ENCODE measurements at places on chromosomes 16 and 17.
A peak's percentile ranks its signal among the peaks of the same experiment; 100 is the strongest.

DNA sequence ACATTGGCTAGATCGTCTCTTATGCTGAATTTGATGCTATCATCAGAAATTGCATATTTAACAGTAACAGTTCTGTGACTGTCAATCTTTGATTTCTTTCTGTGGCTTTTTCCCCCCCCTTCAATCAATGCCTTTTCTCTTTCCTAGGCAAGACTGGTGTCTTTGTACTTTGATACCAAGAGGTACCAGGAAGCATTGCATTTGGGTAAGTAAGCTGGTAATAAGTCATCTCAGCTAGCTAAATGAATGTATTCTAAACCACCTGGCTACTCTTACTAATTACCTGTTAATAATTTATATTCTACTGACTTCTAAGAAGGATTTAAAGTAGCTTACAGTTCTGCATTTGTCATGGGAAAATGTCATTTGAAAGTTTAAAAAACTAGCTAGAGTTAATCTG lies 20.1 kb downstream of the PSMD11 start:
- DNase-seq = no peak

GRCh38 chr16:11914210-11915113 lies 1.3 kb downstream of the GSPT1 start:
- peak; percentile 33 for DNase-seq

DNA sequence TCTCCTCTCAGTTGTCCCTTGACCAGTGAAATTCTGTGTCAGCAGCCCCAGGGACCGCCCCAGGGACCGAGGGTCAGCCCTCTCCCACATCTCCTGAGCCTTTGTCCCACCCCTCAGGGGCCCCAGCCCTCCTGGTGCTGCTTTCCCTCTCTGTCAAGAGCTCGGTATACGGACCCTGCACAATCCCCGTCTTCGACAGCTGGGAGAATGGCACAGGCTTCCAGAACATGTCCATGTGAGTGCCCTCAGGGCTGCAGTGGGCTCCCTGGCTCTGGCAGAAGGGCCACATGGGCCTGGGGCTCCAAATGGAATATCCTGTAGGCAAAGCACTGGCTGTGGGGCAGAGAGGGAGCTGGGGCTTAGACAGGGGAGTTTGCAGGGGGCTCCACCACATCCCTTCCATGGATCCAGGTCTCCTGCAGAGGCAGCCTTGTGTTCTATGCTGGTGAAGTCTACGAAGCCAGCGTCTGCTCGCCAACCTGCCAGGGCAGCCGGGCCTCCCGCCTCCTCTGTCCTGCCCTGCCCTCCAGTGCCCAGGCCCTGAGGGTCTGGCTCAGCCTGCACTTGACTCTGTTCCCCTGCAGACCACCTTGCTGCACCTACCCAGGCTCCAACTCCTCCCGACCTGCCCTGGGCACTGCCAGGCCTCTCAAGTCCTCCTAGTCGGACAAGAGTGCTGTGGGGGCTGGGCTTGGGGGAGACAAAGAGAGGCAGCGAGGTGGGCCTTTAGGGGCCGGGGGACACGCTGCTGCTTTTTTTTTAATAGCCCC lies 28.0 kb downstream of the ADGRG5 start:
- no peak for DNase-seq

GRCh38 chr16:14284371-14284770 lies 213.3 kb downstream of the MRTFB start:
- no peak for DNase-seq

DNA sequence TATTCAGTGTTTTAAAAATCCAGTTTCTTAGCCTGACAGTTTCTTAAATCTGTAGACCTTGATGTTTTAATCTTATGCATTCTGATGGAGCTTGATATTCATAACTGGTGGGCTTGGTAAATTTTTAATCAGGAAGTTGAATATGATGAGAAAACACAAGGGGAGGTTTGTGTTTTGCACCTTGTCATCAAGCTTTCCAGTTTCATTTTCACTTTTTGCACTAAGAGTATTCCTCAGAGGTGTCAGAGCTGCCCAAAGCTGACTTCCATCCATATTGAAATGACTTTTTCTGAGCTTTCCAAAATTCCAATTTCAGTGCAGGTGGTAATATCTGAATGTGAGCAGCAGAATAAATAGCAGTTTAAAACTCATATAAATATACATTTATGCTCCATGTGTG lies 555.0 kb upstream of the RBFOX1 start:
- DNase-seq = no peak

DNA sequence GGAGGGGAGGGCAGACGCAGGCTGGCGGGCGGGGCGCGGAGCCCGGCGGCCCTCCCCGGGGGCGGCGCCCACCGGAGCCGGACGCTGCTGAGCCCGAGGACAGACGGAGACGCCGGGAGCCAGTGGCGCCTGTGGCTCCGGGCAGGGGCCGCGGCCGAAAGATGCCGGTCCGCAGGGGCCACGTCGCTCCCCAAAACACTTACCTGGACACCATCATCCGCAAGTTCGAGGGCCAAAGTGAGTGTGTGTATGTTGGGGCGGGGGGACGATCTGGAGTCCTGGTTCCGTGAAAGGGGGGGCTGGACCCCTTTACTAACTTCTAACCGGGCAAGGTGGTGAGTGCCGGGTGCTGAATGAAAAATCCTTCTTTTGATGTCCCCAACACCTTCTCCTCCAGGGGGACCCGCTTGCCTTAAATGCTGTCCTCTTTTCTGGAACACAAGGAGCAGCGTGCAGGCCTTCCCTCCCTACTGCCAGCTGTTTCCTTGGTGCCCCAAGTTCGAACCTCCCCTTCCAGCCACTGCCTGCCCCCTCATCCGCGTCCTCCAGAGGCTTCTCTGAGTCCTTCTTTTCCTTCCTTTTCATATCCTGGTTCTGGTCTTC lies at the start of gene KCNH6:
Gene KCNH6 (plus strand): TSS at position 106 of the 603 bp plus-strand sequence. CDS start 56 bp downstream, at position 162.
- no peak for DNase-seq

GRCh38 chr16:71853413-71853812 lies 7.6 kb downstream of the ATXN1L start:
- no peak for DNase-seq

- no peak for DNase-seq
These were observed 158.2 kb downstream of the AIPL1 start for GRCh38 chr17:6276711-6277110.

GRCh38 chr16:1044460-1045309 lies 27.9 kb upstream of the SSTR5 start:
- DNase-seq = no peak

DNA sequence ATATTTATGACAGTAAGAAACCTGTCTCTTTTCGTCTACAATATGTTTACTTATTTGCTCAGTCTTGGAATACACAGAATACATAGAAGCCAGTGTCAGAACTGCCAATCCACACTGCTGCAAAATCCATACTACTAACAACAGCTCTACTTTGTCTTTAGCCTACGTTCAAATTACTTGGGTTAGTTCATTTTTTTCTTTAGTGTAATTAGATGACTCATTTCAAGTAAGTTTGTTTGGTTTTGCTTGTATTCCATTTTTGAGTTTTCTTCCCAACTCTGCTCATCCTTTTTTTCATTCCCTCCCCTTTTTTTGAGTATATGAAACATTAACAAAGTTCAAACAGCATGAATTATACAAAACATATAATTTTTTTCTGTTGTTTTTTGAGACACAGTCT lies 16.9 kb downstream of the CMC2 start:
- no peak for DNase-seq

DNA sequence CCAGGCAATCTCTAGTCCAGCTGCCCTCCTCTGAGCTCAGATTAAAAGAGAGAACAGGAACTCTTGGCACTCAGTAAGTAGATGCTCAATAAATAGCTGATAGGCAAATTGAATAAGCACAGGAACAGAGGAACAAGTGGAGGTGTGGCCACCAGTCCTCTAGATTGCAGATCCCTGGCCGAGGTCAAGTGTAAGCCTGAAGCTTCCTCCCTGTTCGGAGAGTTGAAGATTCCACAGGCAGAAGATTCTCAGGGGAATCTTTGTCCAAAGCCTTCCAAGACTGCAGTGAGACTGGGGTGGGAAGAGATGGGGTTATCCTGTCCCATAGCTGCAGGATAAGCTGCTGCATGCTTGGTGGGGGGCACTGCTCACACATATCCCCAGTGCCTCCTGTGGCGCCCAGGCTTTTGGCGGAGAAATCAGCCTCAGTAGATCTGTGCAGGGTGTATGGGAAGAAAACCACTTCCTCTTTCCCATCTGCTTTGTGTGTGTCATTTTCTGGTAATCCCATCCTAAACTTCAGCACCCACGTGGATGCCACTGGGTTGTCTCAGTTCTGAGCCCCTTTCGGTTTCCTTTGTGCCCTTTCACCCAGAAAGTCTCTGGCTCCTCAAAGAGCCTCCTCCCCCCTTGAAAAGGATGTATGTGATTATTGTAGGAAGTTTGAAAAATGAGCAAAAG lies 12.1 kb downstream of the CD300A start:
- no peak for DNase-seq

DNA sequence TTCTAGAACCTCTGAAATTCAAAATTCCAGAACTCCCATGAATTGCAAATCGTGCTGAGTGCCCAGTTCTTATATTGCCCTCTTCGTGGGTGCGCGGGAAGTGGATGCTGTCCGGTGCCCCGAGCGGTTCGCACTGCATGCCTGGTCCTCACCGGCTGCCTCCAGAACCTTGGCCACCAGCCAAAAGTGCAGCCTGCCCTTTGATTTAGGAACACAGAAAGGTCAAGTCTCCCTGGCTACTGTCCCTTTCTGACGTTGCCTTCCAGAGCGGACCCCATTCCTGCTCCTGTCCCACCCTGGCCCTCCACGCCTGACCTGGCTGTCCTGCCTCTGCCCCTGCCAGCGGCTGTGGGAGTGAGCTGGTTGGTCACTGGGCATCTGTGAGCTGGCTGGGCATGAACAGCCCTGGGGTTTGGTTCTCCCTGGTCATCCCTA lies 9.7 kb downstream of the NEUROD2 start:
- no peak for DNase-seq

DNA sequence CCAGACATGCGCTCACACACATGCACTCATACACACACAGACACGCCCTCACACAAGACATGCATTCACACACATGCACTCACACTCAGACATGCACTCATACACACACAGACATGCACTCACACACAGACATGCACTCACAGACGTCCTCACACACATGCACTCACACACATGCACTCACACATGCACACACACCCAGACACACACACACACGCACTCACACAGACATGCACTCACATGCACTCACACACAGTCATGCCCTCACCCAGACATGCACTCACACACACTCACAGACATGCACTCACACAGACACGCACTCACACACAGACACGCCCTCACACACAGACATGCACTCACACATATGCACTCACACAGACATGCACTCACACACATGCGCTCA lies 2.1 kb upstream of the ZNF469 start:
- no peak for DNase-seq

- DNase-seq = peak; percentile 10
These were observed 101.4 kb downstream of the ITFG1 start for GRCh38 chr16:47359478-47359877.

DNA sequence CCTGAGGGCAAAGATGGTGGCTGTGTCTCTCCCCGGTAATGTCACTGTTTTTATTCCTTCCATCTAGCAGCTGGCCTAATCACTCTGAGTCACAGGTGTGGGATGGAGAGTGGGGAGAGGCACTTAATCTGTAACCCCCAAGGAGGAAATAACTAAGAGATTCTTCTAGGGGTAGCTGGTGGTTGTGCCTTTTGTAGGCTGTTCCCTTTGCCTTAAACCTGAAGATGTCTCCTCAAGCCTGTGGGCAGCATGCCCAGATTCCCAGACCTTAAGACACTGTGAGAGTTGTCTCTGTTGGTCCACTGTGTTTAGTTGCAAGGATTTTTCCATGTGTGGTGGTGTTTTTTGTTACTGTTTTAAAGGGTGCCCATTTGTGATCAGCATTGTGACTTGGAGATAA lies 5.5 kb upstream of the RAPGEFL1 start:
- no peak for DNase-seq

All from cardiac muscle cell (in vitro differentiated cells and primary cell).